RWPE1 (cell line): ENCODE measurements at places on chromosomes 6 and 20.

DNA sequence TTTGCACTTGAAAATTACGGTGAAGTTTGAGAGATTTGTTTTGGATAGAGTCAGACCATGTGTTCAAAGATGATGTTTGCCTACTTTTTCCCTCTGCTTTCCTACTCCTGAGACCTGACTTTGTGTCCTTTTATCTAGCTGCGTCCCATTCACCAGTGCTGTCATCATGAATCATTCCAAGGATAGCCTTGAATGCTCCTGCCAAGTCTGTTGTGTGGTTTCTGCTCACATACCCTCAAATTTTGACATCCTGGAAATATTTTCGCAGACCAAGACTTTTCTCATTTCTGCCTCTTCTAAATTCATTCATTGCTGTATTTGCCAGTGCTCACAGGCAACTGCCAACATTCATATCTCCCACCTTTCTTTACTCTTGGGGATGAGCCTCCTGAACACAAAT is 175.9 kb upstream of the SCGN start:
- DNase-seq = peak; percentile 8

DNA sequence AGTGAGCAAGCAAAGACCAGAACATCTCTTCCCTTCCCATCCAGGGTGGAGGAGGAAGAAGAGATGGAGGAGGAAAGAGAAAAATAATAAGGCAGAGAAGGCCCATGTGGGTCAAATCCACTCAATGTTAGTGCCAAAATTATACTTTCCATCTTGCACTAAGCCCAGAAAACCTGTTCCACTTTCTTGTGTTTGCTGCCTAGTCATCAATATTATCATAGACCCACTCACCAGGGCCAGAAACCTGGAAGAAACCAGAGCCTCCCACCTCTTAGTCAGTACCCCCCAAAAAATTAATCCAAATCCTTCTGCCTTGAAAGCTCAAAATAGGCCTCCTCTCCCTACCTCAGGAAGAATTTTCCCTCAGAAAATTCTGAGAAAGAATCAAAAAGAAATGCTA is 171.1 kb downstream of the SOD2 start:
- DNase-seq = no peak

DNA sequence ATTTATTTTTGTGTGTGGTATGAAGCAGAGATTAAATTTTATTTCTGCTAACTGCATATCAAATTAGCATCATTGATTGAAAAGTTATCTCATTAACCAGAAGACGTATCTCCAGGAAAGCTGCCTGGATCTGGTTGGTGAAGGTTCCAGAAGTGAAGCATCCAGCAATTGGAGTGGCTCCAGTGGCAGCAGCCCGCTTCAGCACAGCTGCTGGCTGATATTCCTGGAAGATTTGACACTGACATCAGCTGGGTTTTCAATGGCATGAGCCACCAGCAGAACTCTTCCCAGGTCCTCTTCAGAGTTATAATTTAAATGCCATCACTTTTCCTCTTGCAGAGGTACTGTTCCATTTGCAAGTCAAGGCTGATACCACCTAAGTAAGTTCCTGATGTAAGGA is 363.5 kb downstream of the BCKDHB start:
- DNase-seq = no peak

GRCh38 chr6:156613996-156614395 is 163.2 kb upstream of the ARID1B start:
- DNase-seq = no peak

DNA sequence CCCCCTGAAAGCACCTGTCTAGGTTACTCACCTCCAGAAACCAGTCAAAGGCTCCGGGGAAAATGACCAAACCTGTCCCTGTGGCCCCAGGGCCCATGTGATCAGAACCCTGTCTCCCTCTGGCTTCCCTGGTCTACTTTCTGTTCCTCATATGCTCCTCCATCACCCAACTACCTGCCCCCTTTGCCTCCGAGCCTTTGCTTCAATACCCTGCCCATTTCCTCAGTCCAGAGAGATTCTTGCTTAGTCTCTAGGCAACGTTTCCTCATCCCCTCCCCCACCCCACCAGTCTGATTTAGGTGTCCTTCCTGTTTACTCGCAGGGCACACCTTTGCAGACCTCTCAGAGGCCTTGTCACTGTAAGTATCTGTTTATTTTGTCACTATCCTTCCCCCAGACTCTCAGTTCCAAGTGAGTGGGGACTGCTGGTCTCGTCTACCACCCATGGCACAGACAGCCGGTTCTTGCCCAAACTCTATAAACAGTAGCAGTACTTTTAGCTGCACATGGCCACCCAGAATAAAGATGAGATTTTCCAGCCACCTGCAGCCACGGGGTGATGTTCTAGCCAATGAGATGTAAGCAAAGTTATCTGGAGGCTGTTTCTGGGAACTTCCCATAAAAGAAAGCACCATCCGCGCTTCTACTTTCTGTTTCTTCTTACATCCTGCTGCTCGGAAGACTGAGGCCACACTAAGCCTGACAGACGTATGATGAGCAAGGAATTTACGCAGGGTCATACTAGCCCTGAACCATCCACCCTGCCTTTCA is 13.3 kb downstream of the ELOVL5 start:
- no peak for DNase-seq

DNA sequence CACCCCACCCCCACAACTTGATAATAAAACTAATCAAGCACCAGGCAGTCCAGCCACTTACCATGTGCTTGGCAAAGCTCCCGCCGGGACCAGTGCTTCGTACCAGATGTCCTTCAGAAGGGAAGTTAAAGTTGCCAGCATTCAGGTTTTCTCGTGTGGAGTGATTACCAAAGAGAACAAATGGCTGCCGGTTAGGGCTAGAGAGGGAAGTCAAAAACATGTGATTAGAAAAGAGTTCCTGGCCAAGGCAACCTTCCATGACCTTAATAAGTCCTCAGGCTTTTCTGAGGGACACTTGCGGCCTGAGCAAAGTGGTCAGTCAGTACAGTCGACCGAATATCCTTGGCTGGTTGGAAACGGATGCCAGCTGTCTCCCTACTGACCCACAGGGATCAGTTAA is 67.0 kb downstream of the DNAAF9 start:
- DNase-seq = no peak

DNA sequence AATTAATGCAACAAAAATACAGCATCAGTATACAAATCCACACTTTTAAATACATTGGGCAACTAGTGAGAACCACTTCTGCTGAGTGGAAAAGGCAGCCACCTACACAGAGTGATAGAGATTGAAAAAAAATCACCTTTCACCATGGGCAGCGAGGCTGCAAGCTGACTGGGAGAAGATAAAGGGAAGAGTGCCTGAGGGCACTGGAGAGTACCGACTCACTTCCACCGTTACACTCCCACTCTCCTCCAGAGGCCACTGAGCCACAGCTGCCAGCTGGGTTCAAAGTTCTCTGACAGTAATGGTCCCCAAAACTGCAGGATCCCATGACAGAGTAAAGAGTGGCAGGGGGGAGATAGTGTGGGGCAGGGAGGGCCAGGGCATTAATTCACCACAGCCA is 24.1 kb downstream of the PXT1 start:
- no peak for DNase-seq

GRCh38 chr6:131787079-131787478 is 20.7 kb upstream of the ENPP1 start:
- no peak for DNase-seq

GRCh38 chr6:168609914-168610490 is 169.0 kb downstream of the SMOC2 start:
- no peak for DNase-seq

DNA sequence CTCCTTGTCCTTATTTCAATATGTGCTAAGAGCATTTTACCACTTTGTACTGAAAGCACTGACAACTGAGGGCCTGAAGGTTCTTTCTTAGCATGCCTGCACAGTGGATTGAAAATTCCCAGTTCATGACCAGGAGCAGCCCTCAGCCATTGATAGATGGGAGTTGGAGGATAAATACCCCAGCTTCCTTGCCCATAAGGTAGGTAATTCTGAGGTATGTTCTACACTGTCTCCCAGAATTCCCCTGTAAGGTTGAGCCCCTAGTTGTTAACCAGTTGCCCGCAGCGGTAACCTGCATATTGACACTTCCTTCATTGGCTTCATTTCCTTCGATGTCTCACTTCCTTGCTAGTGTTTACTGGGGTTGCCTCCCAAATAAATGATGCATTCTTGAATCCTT is 162.0 kb downstream of the CDC5L start:
- no peak for DNase-seq

DNA sequence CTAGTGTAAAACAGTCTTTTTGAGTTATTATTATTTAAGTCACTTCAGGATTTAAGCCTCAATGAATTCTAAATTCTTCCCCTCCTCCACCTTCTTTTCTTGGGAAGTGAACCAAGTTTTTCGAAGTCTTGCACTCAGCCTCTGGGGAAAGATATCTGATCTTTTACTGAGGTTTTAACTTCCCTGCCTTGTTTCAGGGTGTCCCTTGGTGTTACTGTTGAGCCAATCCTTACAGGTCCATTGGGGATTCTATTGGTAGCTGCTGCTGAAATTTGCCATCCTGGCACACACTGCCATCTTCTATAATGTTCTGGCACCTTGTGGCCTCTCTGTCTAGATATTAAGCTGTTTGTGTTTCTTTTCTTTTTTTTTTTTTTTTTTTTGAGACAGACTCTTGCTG is 31.7 kb downstream of the BEND6 start:
- no peak for DNase-seq

DNA sequence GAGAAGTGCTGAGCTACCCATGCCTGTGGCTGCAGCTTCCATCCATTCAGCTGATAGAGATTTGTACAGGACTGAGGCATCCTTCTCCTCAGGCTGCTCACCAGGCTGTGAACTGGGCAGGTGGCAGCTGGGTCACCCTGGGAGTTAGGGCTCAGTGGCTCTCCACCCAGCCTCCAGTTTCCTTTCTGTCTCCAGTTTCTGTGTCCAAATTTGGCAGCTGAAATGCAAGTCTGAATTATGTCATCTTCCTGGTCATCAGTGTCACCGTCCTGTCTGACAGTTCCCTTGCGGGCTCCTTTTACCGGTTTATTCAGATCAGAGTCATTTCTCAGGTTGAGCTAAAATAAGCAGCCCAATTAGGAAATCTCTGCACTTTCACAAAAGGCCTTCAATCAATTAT is 93.3 kb downstream of the EDN1 start:
- no peak for DNase-seq

DNA sequence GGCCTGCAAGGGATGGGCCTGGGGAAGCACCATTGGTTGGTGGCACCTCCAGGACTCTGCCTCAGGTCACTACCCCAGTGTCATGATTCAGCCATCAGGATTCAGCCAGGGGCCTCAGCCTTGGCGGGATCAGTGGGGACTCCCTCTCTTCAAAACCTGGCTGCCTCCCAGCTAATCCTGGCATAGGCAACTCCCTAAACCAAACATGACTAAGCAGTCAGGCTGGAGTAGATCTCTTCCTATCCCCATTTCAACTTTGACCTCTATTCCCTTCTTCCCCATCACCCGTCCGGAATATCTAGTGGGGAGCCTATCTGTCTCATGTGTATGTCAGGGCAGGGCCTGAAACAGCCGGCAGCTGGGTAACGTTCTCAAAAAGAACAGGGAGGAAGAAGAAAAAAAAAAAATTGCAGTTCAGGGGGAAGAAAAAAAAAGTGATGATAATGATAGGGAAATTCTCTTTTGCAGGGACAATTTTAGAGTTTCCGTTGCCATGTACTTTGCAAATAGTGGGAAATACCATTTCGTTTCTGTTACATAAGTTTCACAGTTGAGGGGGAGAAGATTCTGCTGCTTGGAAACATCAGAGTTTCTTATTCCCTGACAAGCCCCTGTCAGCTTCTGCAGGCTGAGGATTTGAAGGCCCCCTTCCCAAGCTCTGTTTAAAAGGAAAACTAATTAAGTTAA is 4.1 kb upstream of the PREX1 start:
- peak; percentile 73 for DNase-seq

DNA sequence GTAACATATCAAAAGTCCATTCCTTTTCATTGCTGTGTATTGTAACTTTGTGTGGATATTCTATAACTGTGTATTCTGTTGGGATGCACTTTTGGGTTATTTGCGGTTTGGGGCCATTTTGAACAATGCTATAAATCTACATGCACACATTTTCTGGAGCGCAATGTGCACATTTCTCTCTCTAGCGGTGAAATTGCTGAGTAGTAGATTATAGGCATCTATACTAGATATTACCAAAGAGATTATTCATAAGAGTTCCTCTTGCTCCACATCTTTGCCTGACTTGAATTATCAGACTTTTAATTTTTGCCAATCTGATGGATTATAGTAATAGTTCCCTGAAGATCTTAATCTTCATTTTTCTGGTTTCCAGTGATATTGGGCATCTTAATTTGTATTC is 18.3 kb upstream of the FRK start:
- no peak for DNase-seq

DNA sequence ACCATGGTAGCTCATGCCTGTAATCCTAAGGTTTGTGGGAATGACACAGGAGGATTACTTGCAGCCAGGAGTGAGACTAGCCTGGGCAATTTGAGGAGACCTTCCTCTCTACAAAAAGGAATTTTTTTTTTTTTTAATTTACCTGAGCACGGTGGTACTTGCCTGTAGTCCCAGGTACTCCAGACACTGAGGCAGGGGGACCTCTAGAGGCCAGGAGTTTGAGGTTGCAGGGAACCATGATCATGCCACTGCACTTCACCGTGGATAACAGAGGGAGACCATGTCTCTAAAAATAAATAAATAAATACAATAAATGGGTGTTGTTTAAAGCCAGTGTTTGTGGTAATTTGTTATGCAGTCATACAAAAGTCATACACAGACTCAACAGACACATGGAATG is 2.4 kb upstream of the HLA-F start:
- DNase-seq = no peak

GRCh38 chr20:300345-300990 is 3.1 kb downstream of the ZCCHC3 start:
- DNase-seq = no peak
